T-helper 1 cell (primary cell): ENCODE measurements at places on chromosomes 2 and 18.

- no peak for DNase-seq
Measured at GRCh38 chr2:9770308-9771100, 72.8 kb upstream of the TAF1B start.

DNA sequence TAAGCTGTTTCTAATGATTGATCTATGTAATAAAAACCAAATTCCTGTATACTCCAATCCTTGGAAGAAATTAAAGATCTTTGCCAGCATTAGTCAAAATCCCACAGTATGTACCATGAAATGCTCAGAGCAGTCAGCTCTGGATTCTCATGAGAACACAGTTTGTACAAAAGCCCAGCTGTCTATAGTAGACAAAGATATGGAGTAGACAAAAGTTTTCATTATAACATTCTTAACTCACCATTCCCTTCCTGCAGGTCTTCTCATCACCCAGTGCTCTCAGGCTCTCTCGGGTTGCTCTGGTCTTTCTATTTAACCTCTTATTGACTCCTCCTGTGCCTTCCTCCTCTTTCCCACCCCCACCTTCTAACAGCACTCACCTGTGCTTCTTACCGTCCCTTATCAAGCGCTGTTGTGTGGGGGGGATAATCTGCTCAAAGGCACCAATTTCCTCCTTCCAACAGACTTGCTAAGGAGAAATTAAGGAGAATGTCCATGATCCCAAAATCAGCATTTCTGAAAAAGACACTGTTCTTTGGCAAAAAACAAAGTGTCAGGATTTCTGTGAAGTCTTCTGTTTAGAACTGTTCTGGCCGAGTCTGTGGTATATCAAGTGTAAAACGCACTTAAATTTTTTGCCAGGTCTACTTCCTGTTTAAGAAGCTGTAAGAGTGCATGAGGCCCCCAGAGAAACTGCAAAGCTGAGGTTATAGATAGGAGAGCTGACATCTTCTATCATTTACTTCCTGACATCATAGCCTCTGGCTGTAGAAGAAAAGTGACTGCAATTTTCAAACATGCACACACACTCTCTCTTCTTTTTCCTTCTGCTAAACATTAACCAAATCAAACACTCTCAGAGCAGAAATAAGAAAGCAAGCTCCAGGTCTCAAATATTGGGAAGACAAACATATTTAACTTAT, 144.1 kb downstream of the EVA1A start:
- DNase-seq: no peak

GRCh38 chr2:23107327-23107941, 277.5 kb upstream of the KLHL29 start:
- no peak for DNase-seq

GRCh38 chr2:3470856-3471737, 48.2 kb downstream of the ADI1 start:
- DNase-seq: no peak

- no peak for DNase-seq
Measured at GRCh38 chr2:57776916-57777315, 269.7 kb upstream of the VRK2 start.

- no peak for DNase-seq
Measured at GRCh38 chr2:171365232-171365631, 68.6 kb downstream of the METTL8 start.

GRCh38 chr2:78120275-78120674, 598.1 kb upstream of the LRRTM4 start:
- DNase-seq: no peak

DNA sequence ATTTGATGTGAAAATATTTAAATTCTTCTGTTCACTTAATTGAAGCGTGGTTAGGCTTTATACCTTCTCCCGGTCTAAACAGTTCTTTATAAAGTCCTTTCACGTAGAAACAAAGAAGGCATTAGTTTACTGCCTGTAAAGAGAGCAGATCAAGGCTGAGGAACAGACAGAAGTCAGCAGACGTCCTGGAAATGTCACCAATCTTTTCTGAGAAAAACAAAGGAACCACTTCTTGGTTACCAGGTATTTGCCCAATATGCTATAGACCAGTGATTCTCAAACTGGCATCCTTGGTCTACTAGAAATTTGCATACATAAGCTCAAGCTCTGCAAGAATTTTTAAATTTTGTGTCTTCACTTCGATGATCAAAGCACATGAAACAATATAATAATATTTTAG, 89.2 kb upstream of the STK17B start:
- no peak for DNase-seq

DNA sequence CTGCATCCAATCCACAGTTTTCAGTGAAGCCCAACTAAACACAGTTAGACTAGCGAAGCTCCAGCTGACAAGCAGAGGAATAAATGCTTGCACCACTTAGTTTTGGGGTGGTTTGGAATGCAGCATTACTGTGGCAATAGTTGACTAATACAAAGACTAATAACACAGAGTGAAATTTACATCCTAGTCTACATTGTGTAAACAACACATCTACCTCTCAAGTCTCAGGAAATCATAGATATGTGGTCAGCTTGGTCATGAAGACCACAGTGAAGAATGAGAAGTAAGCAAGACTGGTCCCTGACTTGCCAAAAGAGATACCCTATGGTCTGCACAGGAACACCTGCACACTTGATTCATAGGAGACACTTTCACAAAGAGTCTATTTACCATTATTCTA, 155.1 kb upstream of the TANK start:
- no peak for DNase-seq

- no peak for DNase-seq
Measured at GRCh38 chr2:156565066-156565710, 129.0 kb downstream of the GPD2 start.
